ENCODE measurements at places on chromosomes 12 and 14. TPM values are rescaled to one million over a fixed set of nuclear protein-coding genes. Genes with fewer than 3 reads are reported as not detected.

- no peak for DNase-seq
Observed at GRCh38 chr12:124098887-124099286, 125.9 kb downstream of the ZNF664 start.

GRCh38 chr14:94655169-94655710 is 43.0 kb downstream of the SERPINA3 start:
- no peak for DNase-seq

DNA sequence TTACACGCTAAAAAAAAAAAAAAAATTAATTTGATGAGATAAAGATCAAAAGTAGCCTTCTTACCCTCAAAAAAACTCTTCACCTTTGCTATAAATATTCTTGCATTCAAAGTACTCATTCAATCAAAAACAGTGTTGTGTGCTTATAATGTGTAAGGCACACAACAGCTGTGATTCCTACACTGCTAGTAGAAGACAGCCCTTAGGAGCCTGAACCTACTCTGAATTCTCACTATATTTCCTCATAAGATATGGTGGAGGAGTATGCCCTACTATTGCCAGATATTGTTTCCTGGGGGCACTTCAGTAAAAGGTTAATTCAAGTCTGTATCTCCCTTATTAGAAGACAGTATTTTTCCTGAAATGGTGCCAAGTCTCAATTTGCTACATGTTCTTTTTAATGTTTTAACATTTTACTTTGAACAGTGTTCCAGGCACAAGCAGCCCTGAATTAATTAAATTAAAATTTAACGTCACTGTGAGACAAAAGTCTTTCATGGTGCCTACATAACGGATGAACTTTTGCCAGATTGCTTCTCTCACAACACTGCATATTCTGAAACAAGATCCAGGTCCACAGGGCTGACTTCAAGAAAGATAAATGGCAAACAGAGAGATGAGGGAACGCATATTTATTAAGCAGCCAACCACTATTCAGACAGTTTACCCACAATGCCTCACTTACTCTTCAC is 19.3 kb downstream of the PPP2R5E start:
- no peak for DNase-seq

The MAP1LC3B2 gene
- total RNA-seq: not detected

The ACTR10 gene
- total RNA-seq: 49.0 TPM

DNA sequence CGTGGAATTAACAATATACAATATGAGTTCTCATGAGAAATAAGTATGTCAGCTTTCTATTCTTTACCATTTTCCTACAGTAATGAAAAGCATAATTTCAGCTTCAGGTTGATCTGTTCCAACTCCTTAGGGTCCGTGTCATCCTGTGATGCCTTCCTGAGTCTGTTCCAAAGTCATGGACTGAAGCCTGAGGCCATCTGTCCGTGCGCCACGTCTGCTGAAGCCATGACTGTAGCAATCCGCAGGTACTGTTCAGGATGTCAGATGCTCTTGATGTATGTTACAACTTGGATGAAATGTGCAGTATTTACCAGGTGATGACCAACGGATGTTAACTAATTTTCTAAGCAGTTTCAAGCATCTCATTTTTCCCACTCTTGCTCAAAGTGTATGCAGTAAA is 67.0 kb upstream of the ATF1 start:
- DNase-seq: no peak

The NTS gene
- not detected for total RNA-seq

DNA sequence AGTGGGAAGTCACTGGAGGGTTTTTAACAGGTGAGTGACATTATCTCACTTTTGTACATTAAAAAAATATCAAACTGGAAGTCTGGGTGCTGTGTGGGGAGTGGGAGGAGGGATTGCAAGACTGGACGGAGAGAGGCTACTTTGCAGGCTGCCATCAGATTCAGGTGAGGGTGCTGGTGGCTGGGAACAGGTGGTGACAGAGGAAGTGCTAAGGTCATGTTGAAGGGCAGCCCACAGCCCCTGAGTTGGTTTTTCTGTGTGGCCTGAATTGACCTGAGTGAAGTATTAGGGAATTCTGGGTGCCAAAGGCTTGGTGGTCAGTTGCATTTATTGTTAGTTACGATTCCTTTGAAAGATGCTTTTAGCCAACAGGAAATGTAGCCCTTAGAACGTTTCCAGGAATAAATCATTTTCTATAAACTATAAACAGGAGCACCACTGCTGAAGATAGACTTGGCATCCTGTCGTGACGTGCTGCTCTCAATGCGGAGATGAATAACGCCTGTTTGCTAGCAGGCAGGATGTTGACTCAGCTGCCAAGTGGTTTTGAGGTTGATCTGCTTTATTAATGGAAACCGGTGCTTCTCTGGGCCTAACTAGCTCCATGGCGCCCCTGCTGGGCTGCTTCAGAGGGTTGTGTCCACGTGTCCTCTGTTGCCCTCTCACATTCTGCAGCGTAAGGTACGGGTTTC is 707.5 kb upstream of the TMEM132C start:
- no peak for DNase-seq

DNA sequence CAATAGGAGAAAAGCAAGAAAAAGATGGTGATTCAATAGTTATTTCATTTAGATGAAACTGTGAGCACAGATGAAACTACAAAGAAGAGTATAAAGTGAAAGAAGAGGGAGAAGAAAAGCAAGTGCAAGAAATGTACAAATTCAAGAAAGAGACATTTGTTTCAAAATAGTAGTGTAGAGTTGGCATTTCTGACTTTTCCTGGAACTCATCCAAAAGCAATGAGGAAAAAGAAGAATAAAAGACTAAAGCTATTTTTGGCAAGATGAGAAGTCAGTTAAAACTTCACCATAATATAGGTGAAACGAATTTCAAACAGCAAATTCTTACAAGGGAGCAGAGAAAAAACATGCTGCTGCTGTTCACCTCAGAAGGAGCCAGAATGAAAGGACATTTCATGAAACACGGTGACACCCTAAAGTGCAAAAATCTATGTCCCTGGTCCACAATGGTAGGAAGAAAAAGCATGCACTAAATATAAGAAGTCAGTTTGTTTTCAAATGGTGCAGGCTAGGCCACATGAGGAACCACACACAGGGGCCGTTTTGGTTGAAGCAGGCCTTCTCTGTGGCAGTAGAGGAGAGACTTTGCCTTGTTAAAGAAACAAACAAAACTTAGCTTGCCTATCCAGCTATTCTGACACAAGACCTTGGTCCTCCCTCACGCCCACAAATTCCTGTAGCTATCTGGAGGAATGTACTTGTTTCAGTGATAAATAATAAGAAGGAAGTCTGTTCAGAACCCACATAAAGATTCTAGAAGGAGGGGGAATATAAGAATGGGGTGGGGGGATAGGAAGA is 11.1 kb upstream of the CMAS start:
- no peak for DNase-seq

DNA sequence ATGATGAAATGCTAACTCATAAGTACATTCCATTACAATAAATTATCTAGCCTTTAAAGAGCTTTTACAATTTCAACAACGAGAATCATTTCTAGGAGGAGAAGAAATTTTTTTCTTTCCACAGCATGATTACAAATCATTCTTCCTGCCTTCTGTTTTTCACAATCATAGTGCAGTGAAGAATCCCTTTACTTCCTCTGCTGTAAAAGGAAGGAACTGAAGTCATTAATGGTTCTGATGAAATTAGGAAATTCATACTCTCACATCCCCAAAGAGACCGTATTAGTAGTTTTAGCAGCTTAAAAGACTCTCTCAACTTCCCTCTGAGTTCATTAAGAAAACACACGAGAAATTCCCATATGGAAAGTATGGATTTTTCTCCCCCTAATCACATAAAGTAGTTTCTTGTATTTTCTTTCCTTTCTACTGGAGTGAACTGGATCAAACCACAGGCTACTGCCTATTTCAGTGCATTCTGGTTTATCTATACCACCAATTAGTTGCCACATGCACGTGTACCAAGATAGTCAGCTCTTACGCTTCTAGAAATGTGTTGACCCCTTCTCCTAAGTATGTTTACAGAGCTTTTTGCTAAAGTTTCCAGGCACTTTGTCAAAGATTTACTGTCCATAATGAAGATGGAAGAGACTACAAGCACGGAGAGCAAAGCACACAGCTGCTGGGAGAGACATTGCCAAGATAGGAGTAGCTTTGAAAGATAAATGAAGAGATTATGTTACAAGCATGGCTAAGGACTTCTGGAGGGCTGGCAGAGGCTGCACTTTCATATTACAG is 58.9 kb upstream of the KITLG start:
- DNase-seq: no peak

The OTX2 gene
- total RNA-seq: not detected

DNA sequence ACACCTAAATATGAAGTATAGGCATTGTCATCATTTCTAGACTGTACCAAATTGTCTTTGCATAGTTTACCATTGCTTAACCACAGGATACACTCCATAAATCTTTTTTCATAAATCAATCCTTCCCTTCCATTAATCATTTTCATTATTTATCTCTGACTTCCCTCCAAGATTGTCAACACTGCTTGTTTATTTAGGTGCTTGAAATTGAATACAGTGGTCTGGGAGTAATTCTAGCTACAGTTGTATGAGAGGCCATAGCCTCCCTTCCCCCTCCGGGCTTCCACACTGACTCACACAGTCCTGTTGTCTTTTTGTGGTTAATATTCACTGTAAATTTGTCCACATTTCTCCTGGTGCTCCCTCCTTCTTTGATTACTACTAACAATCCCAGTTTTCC is 114.2 kb upstream of the ARID2 start:
- no peak for DNase-seq
